Retina (tissue), 1 donor: ENCODE measurements at places on chromosomes 5 and 9.

DNA sequence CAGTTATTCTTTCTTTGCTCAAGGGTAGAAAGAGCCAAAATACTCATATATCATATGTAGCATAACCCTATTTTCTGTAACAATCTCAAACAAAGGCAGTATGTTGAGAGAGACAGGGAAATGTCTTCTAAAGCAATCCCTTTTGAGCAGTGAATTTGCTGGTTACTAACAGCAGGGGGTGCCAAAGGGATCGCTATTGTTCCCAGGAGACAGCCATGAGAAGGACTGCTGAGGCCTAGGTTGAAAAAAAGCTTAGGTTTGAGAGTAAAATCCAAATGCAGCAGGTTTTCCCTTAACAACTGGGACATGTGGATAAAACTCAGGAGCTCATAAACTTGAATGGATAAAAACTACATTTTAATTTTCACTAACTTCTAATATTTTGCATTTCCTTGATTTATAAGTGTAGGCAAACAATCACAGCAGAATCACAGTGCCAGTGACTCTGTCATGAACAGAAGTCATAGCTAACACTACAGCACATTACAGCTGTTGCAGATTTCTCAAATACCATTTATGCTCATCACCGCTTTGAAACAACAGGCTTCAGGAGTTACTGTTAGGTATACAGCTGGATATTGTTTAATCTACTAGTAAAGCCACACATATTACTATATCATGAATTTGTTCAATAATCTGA is 148.4 kb downstream of the MAPKAP1 start:
- DNase-seq = peak; percentile 65

GRCh38 chr9:29625292-29625731 is 2052.0 kb upstream of the C9orf72 start:
- no peak for DNase-seq

DNA sequence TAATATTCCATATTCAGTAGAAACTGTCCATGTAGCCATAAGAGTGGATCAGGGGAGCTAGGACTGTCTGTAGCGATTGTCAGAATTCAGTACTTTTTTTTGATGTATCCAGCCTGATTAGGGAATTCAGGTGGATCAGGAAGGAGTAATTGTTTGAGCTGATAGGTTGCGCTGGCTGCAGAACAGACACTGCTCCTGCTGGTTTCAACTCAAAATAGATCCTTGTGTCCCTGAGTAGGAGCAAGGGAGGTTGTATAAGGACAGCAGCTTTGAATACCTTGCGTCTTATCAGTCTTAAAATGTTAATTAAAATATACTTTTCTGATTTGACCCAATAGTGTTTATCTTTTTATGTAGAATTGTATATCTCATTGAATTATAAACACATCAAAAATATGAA is 229.6 kb downstream of the KDM4C start:
- DNase-seq = no peak

GRCh38 chr9:36551910-36552309 is 20.8 kb upstream of the MELK start:
- no peak for DNase-seq

DNA sequence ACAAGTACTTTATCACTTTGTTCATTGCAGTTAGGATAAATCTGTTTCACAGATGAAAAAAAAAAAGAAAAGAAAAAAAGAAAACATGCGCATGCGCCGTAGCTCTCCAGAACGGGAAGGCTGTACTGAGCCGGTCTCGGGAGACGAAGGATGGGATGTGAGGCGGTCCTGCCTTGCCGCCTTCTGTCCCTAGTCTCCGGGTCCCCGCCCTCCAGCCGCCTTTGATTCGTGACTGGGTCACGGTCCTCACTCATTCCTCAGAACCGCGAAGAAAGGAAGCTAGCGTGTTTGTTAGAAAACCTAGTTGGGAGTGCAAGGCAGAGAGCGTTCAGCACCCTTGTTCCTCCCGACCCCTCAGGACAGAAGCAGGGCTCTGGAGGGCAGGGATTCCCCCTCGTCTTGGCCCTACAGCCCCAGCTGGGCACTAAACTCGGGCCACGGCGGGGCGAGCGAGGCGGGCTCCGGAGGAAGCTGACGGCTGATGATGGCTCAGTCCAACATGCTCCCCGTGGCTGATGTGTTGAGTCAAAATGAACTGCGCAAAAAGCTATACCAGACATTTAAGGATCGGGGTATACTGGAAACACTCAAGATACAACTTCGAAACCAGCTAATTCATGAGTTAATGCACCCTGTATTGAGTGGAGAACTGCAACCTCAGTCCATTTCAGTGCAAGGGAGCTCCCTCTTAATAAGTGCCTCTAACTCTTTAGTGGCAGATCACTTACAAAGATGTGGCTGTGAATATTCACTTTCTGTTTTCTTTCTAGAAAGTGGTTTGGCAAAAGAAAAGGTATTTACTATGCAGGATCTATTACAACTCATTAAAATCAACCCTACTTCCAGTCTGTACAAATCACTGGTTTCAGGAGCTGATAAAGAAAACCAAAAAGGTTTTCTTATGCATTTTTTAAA is 40.0 kb downstream of the CPLANE1 start:
- peak; percentile 21 for DNase-seq

DNA sequence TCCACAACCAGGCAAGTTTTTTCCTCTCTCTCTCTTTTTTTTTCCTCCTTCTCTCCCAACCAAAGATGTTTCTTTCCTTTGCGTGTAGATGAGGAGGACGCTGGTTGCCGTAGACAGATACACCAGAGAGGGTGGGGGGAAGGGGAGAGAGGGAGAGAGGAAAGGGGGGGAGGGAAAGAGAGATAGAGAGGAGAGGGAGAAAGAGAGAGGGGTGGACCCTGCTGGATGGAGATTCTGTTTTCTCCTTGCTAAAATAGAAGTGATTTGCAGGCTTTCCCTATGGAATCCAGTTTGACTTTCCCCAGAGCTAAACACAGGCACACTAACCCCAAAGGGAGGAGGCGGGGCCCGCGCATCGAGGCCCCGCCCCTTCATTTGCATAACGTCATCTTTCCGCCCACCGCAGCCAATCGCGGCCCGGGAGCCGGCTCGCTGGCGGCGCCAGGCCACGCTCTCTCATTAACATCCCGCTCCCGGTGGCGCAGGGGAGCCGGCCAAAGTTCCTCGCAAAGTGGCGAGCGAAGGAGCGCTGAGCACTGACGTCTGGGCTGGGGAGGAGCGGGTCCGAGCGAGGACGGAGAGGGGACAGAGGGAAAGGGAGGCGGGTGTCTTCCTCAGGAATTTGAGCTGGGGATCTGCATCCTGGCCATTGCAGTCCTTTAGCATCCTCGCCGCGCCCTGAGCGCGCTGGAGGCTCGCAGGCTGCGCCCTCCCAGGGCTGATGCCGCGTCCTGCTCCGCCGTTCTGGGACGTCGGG is 487 bp upstream of the EBF1 start:
- DNase-seq = peak; percentile 99

GRCh38 chr5:38755181-38755580 is 90.6 kb upstream of the OSMR start:
- DNase-seq = no peak

DNA sequence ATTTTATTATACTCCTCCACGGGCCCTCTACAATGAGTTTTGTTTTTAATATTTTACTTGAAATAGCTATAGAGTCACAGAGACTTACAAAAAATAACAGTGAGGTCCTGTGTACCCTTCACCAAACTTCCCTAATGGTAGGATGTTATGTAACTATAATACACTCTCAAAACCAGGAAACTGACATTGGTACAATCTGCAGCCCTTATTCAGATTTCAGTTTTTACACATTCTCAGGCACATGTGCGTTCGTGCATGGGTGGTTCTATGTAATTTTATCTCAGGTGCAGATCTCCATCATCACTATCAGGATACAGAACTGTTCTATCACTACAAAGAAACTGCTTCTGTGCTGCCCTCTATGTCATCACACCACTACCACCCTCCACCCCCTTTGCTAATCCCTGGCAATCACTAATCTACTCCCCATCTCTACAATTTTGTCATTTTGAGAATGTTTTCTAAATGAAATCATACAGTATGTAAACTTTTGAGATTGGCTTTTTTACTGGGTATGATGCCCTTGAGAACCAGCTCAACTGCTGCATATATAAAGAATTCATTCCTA is 16.4 kb downstream of the RAB14 start:
- no peak for DNase-seq

- peak; percentile 42 for DNase-seq
Measured at GRCh38 chr9:86511614-86512360, 157.6 kb upstream of the TUT7 start.

- no peak for DNase-seq
Measured at GRCh38 chr5:34603378-34603777, 52.8 kb upstream of the RAI14 start.

- no peak for DNase-seq
Measured at GRCh38 chr5:178126556-178126955, 4.3 kb upstream of the RMND5B start.

DNA sequence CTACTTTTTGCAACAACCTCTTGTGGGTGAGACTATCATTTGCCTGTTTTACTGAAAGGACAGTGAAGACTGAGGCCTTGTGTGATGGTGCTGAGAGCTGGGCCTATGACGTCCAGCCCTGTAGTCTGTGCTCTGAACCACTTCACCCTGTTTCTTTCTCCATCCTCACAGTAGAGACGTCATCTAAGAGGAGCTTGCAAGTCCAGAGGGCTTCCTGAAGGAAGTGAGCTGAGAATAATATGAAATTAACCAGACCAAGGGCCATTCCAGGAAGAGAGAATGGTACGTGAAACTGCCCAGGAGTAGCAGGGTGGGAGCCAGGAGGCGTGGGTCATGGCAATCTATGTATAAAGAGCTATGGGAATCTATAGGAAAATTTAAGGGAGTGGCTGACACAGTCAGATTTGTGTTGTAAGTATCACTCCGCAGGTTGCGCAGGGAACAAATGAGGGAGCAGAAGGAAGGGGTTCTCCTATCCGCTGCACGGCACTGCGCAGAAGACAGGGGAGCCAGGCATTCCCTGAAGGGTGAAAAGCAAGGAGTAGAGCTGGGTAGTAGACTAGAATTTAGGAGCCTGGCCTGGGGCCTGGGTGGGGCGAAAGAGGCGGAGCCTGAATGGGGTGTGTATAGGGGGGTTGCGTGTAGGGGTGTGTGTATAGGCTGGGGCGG is 596 bp upstream of the FGFR4 start:
- no peak for DNase-seq

DNA sequence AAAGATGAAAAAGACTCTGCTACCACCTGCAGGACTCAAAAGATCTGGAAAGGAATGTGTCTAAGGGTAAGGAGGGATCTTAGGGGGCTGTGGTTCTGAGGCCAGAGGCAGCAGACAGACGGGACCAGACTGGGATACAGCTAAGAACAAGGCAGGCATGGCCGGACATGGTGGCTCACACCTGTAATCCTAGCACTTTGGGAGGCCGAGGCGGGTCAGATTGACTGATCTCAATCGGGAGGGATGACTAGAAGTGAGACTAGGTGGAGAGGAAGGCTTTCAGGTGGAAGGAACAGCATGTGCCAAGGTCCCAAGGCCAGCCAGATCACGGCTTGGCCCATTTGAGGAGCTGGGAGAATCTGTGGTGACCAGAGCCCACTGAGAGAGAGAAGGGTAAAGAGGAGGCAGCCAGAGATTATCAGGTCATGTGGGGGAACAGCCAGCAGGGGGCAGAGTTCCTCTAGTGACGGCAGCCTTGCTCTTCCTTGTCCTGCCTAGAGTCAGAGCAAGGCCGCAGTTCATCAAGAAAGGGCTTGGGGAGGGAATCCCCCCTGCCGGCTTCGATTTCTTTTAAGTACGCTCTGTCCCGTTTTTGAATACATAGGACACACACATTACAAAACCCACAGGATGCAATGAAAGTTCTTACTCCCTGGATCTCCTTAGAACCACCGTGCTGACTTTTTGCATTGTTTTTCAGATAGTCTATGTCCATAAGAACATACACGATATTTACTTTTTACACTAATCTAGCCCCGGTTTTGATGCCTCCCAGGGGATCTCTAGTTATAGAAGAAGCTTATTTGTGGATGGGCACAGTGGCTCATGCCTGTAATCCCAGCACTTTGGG is 2.6 kb upstream of the OLFML2A start:
- peak; percentile 91 for DNase-seq
